ENCODE measurements at places on chromosomes 1 and 21.

DNA sequence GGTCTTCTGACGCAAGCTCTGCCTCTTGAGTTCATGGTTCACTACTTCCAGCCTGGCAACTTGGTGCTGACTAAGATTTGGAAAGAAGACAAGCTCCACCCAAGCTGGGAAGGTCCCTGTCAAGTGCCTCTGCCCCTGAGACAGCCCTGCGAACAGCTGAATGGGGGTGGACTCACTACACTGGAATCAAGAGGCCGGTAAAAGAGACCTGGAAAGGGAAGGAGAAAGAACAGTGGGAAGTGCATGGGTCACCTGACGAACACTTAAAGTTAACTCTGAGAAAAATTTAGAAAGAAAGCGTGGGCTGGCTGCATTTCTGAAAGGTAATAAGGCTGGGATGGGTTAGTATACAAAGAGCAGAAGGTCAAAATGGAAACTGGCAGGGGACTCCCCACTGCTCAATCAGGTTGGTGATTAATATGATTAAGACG, 26.1 kb upstream of the ZNF496 start:
- ATAC-seq = peak; percentile 22

DNA sequence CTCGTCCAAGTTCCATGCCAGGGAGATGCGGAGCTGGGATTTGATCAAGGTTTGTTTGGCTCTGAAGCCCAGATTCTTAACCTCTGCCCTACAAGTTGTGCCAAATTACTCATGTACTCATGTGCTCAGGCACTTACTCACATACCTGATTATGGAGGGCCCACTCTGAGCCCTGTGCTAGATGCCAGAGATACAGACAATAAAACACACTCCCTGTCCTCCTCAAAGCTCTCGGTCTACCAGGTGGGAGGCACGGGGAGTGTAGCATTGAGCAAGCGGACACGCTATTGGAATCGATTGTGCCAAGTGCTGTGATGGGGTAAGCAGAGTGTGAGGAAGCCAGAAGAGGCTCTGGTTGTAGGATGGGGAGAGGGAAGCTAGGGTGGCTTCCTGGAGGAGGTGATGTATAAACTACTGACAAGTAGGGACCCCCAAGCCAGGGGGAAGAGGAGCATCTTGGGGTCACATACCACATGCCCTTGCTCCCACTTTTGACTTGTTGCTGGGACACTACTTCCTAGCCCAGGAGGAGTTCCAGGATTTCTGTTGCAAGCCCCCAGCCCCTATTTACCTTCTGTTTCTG, 49.8 kb upstream of the IFNLR1 start:
- ATAC-seq = peak; percentile 25

DNA sequence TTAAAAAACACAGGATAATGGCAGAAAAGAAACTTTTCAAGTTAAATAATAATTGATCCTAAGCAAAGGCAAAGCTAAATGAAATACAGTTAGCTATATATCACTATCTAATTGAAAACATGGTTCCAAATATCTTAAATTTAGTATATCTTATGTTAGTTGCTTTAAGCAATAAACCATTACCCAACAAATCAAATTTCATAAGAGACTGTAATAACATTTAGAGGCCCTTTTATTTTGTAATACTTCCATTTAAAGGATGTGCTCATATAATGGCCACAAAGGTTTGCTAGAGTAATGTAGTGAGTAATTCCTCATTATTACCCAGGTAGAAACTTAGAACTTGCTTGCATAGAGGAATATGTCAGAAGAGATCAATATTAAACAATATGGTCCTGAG, 32.3 kb downstream of the RPL5 start:
- ATAC-seq = no peak

DNA sequence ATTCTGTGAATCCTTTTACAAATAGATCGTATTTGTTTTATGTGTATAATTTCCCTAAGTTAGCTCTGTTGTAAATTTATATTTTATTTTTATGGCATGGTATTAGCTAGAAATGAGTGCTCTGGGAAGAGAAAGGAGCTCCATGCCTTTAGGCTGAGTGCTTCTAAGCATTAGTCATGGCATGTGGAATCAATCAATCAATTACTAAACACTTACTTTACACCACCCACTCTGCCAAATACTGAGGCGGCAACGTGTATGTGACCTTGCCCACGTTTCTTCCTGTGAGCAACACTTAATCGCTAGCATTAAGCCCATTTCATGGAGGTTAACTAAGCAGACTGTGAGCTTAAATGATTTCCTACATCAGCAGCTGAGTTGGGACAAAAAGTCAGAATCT, 7.2 kb upstream of the BECN2 start:
- ATAC-seq = no peak

- ATAC-seq = no peak
These were observed 9.7 kb downstream of the MAPKAPK2 start for GRCh38 chr1:206694171-206695124.

DNA sequence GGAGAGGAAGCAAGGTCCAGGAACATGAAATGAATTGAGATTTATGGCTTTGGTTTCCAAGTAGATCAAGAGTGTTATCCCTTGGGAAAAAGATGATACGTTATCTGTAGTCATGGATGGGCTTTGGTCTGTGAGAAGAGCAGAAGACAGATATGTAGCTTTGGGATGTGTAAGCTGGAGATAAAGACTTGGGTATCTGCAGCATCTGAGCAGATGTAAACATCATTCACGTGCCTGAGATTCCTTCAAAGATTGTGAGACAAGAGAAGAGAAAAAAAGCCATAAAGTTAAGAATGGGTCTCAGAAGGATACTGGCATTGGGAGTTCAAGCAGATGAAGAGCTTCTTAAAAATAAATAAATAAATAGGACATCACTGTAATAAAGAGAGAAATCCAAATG, 217.8 kb downstream of the PTPRC start:
- ATAC-seq = no peak

GRCh38 chr1:238653693-238654321, 732.6 kb upstream of the CHRM3 start:
- ATAC-seq = no peak

- ATAC-seq = no peak
These were observed 62.0 kb downstream of the SIK1 start for GRCh38 chr21:43364851-43365424.

DNA sequence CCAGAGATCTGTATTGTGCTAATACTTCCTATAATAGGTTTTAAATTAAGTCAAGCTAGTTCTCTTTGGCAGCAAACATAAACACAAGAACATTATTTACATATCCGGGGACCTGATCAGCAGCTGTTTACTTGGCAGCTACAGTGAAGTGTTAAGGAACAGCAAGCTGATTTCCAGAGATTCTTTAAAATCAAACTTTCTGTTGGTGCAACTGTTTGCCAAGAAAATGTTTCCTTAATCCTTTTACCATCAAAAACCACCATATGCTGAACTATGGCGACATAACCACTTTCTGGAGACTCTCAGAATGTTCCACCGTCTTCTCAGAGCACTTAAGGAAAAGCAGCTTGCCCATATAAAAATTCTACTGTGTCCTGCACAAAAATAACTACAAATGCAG, 107.0 kb upstream of the KRTAP19-8 start:
- no peak for ATAC-seq

DNA sequence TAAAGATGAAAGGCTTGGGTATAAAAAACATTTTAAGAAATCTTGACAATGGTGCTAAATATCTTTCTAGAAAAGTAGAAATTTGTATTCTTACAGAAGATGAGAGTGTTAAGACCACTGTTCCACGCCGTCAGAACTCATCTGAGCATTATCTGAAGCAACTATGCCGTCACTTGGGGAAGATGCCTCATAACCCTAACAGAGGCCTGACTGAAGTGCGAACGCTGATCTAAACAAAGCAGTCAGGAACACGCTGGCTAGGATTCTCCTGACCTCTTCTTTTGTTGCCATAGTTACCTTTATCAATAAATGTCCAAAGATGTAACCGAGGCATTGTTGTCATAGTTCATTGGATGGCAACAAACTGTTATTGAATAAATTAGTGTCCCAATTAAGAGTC, 612.4 kb downstream of the LTN1 start:
- no peak for ATAC-seq

GRCh38 chr1:221315330-221315729, 426.6 kb downstream of the DUSP10 start:
- ATAC-seq = peak; percentile 62

- peak; percentile 10 for ATAC-seq
These were observed 71.2 kb downstream of the CASZ1 start for GRCh38 chr1:10724948-10725847.

DNA sequence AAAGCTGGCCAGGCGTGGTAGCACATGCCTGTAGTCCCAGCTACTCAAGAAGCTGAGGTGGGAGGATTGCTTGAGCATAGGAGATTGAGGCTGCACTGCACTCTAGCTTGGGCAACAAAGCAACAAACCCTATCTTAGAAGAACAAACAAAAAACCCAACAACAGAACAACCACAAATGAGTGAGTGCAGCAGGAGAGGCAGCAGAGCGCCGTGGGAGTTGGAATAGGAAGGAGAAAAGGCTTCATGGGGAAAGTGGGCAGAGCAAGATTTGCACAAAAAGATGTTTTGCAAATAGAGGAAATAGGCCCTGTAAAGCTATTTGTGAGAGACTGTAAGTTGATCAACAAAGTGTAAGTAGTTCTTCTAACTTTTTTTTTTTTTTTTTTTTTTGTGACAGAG, 19.6 kb downstream of the SMAP2 start:
- ATAC-seq = no peak

DNA sequence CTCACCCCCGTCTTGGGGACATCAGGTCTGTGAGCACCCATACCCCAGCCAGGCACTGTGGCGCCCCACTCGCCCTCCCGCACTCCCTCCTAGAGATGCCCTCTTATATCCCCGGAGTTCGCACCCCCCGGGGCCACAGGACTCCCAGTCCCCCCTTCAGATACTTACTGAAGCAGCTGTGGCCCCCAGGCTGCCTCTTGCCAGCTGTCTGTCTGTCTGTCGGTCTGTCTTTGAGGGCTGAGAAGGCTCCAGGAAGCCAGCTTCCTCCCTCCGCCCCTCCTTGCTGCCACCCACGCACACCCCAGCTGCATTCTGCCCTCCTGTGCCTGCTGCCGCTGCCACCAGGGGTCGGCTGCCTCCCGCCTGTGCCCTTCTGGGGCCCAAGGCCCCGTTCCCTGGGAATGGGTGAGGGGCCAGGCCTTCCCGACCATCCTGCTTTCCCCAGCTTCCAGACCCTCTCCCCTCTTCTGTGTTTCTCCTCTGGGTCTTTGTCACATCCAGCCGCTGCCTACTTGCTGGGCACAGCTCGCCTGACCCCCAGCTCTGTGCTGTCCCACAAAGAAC, at the start of gene PTPN7:
Gene PTPN7 (minus strand): TSS at position 226 of the 564 bp plus-strand sequence. CDS start 1,200 bp downstream, outside the sequence.
- no peak for ATAC-seq

DNA sequence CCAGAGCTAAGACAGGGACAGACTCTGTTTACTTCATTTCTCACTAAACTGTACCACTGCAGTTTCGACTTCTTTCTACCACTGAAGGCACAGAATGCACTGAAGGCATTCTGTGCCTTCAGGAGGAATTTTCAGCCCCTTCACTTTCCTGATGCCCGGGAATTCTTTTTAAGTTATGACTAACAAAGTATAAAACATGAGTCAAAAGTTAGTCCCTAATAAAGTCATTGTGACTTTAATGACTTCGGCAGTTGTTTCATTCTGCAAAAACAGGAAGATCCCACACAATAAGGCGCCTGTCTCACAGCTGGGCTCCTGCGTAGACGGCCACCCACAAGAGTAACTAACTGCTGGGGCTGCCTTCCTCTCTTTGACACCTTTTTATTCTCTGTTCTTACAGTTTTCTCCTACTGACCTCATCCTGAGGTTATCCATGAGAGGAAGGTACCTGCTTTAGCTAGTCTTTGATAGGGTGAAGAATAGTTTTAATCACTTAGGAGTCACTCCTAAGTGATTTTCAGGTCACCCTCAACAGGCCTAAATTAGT, 183.9 kb upstream of the SGIP1 start:
- peak; percentile 49 for ATAC-seq

GRCh38 chr1:19735440-19736127, 64.1 kb downstream of the TMCO4 start:
- ATAC-seq = peak; percentile 93
